Fibroblast of the aortic adventitia (primary cell): ENCODE measurements at places on chromosomes 1 and 21. TPM values are rescaled to one million over a fixed set of nuclear protein-coding genes. Genes with fewer than 3 reads are reported as not detected.

DNA sequence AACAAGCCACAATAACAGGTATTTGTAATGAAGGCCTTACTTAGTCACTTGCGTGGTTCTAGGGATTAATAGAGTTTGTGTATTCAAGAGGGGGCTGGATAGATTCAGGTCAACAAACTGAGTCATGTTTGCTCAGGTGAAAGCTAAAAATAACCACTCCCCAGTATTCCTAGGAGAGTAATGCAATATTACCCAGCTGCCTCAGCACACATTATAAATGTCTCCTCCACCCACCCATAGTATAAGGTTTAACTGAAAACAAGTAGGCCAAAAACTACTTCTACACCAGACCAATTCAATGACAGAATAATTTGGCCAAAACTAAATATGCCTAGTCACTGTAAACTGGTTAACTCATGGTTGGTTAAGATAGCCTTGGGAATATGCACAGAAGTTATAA lies 34.4 kb downstream of the WLS start:
- no peak for DNase-seq

DNA sequence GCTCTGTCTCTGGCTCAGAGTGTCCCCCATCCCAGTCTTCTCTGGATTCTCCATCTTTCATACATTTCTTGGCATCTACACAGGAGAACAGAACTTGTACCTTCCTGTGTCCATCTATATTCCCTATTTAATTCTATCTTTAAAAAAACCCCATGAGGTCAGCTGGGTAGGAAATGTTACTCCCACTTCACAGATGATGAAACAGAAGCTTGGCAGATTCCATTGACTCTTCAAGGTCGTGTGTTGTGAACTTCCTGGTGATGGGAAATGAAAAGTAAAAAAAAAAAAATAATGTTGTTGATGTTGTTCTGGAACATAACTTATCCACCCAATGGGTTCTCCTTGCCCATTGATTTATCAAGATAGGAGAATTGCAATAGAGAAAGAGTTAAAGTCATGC lies 8.9 kb downstream of the CHI3L2 start:
- no peak for DNase-seq

- no peak for DNase-seq
These were observed 116.9 kb downstream of the DUSP10 start for GRCh38 chr1:221625026-221625425.

DNA sequence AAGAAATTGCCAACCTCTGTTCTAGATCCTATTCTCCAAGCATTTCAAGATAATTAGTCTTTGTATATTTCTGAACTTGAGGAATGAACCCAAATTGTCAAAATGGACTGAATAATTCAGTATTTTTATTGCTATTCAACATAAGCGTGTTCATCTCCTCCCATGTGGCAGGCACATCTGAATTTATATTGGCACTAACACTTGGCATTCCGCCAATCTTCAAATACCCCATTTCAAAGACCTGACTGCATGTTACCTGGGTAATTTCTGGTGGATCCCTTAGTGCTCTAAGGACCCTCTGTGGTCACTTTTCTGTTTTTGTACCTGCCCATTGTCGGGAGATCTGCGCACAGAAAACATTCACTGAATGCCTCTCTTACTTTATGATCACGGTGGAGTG lies 66.6 kb downstream of the BACE2 start:
- DNase-seq, result no peak

DNA sequence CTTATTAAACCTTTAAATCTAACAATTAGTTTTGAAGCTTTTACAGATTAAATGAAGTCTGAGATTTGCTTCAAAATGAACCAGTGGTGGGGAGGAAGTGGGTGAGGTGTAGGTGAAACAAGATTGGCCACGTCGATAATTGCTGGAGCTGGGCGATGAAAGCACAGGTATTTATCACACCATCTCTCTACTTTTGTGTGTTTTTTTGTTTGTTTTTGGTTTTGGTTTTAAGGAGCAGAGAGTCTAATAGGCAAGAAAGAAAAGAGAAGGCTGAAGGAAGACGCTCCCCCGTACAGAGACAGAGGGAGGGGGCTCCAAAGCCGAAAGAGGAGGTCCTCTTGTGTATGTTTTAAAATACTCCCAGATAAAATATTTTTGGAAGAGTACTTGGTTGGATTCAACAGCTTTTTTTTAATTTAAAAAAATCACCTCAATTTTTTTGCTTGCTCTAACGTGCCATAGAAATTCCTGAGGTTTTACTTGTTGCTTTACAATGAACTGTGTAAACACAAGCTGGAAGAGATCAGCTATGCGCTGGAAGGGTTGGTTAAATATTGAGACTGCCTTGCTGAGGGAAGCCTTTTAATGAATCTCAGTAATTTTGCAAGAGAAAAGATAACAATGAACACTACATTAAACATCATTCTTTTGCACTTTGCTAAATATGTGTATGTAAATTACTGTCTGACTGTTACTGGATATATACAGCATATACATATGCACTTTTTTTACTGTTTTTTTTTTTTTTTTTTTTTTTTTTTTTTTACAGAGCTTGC lies 6.7 kb upstream of the LGALS8 start:
- DNase-seq, result peak; percentile 70

- DNase-seq, result no peak
These were observed 28.7 kb downstream of the PHC2 start for GRCh38 chr1:33402206-33402605.

- DNase-seq, result no peak
These were observed 27.7 kb downstream of the ARHGEF19 start for GRCh38 chr1:16184557-16185303.

GRCh38 chr1:147628441-147628840 lies 41.9 kb downstream of the ACP6 start:
- DNase-seq, result no peak

TLCD4 gene
- 0.25 and 0.36 TPM in 2 replicates for total RNA-seq
